Left ventricle myocardium superior (tissue), 1 donor: ENCODE measurements at places on chromosomes 4 and X. TPM values are rescaled to one million over a fixed set of nuclear protein-coding genes. Genes with fewer than 3 reads are reported as not detected.

FGF13 gene
- 0.59 TPM for total RNA-seq

GRCh38 chr4:71125137-71125536 is 131.7 kb downstream of the DCK start:
- no peak for DNase-seq

- DNase-seq = no peak
Observed at GRCh38 chr4:31974490-31975002, 1254.4 kb downstream of the PCDH7 start.

ADAM29 gene
- total RNA-seq = not detected

- no peak for DNase-seq
Observed at GRCh38 chr4:186886759-186887158, 163.1 kb upstream of the FAT1 start.

SRPK3 gene
- total RNA-seq = 43.6 TPM

GRCh38 chr4:167359711-167360110 is 125.4 kb upstream of the SPOCK3 start:
- DNase-seq = no peak
